ENCODE measurements at places on chromosomes 4 and X.
A peak's percentile ranks its signal among the peaks of the same experiment; 100 is the strongest.

- DNase-seq: no peak
Measured at GRCh38 chrX:8906299-8906938, 105.2 kb upstream of the FAM9A start.

DNA sequence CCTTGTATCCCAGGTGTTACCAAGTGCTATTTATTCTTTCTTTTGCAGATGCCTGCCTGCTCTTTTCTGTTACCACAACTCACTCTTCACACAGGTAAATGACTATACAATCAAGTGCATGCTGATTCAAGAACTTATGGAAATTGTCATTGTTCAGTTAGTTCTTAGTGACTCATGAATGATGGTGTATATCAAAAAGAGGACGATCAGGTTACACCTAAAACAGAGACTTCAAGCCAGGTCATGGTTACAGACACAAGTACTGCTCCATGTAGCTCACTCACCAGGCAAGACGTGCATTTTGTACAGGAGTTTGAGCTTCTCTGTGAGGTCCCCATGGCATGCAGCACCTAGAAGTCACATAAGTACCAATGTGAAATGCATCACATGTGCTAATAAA lies 59.3 kb upstream of the UCP1 start:
- no peak for DNase-seq

DNA sequence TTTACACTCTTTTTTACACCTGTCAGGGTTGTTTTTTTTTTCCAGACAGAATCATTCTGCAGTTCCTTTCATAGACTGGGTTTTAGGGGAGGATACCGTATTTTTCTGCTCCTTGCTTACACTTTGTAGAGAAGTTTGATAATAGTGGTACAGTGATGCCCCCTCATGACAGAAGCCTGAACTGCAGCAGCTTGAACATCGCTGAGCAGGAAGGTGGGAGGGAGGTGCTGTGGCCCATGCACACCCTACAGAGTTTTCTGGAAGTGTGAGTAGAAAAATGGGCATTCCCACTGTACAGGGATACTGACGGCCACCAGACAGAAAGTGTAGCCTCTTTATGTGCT lies 54.5 kb downstream of the RAB40A start:
- DNase-seq: peak; percentile 1

DNA sequence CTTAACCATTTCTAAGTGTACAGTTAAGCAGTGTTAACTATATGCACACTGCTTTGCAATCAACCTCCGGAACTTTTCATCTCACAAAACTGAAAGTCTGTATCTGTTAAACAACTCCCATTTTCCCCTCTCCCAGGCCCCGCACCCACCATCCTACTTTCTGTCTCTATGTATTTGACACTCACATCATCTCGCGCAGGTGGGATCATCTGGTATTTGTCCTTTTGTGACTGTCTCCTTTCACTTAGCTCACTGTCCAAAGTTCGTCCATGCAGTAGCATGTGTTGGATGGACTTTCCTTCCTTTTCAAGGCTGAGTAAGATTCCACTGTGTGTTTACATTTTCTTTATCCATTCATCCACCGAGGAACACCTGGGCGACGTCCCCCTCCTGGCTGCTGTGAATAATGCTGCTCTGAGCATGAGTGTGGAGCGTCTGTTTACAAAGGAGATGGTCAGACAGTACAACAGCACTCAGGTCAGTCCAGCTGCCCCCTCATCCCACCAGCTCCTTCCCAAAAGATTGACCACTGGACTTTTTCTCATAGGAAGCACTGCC lies 39.8 kb downstream of the DCTD start:
- DNase-seq: no peak

DNA sequence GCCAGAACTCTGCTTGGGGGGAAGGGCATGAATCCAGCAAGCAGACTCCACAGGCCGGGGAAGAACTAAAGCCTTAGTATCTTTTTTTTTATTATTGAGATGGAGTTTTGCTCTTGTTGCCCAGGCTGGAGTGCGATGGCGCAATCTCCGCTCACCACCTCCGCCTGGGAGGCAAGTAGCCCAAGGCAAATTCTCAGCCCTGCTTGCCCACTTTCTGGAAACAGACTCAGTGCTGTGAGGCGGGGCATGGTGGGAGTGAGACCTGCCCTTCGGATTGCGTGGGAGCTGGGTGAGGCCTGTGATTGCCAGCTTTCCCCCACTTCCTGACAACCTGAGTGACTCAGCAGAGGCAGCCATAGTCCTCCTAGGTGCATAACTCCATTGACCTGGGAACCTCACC lies 348.8 kb downstream of the GASK1B start:
- DNase-seq: no peak

GRCh38 chr4:72295966-72296557 lies 264.3 kb downstream of the NPFFR2 start:
- DNase-seq: no peak

- DNase-seq: no peak
Measured at GRCh38 chr4:55635741-55636655, at the start of gene NMU. Gene NMU (minus strand): TSS chr4:55636298. CDS start chr4:55636192, 106 bp downstream.

DNA sequence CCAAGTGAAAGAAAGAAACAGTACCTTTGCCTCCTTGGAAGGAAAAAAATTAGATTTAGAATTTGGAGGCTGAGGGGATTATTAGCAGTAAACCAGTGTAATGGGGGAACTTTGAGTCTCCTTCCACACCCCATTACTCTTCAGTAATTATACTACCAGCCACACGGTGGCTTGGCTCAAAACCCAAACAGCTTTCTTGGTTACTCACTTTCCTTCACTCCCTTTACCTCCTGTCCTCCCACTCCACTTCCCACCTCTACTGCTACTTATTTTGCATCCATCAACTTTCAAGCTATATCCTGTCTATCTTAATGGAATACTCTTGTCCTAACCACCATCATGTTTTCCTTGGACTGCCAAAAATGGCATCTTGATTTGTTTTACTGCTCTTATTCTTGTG lies 310.6 kb upstream of the AADAT start:
- DNase-seq: no peak

GRCh38 chrX:22073928-22074327 lies 41.8 kb downstream of the PHEX start:
- no peak for DNase-seq

- DNase-seq: no peak
Measured at GRCh38 chr4:155434366-155434765, 57.6 kb upstream of the MAP9 start.

DNA sequence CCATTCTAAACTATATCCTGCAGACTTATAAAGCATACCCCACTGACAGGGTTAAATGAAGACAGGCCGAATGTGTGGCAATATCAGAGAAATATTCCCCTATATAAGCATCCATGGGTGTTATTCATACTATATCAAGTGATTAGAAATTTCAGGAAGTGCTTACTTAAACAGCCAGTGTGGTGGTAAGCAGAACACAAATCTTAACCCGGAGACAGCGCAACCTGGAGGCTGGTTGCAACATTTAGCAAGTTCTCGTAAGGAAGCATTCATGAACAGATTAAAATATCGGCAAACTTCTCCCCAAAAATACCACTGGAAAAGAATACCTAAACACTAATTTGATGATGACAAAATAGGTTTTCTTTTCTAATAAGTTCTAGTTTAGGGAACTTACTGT lies 261.2 kb downstream of the CBLL2 start:
- no peak for DNase-seq

DNA sequence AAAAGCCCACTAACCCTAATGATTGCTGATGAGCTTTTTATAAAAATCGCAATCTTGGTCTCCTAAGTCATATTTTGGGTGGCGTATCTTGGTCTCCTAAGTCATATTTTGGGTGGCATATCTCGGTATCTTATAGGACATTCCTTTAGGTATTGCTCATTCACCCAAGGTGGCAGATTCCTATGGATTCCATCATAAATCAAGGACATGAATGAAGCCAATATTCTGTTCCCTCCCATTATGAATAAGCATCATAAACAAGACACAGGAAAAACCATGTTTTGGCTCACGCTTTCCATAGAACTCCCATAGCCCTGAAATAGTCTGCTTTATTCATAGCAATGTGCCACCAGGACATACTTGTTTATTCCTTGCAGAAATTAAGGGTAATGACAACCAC lies 95.0 kb upstream of the CD99 start:
- DNase-seq: no peak

- no peak for DNase-seq
Measured at GRCh38 chr4:169248645-169249044, 22.1 kb downstream of the SH3RF1 start.

DNA sequence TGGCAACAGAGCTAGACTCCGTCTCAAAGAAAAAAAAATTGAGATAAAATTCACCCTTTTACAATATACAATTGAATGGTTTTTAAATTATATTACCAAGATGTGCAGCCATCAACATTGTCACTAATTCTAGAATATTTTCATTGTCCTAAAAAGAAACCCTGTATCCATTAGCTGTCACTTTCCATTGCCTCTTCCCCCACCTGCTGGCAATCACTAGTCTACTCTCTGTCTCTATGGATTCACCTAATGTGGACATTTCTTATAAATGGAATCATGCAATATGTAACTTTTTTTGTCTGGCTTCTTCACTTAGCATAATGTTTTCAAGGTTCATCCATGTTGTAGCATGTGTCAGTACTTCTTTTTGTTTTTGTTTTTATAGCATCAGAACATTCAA lies 20.8 kb downstream of the ABHD18 start:
- DNase-seq: no peak

- no peak for DNase-seq
Measured at GRCh38 chr4:139134403-139134802, 42.6 kb downstream of the ELF2 start.

DNA sequence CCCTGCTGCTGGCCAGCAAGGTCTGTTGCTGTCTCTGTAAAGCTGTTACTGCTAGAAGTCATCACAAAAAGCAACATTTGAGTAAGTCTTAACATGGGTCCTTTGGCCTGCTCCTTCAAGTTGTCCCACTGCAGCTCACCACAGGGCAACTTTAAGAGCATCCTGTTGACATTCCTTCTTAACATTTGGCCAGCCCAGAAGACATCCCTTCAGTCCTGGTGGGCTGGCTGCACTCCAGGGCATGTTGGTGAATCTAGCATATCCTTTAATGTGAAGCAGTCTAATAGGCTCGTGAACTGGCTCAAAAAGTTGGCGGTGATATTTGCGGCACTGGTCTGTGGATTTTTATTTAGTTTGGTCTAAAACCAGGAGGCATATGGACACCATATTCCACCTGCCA lies 92.2 kb upstream of the MAML3 start:
- DNase-seq: no peak

- no peak for DNase-seq
Measured at GRCh38 chrX:30085571-30085970, 129.8 kb upstream of the MAGEB2 start.

GRCh38 chrX:130053236-130053635 lies 57.1 kb downstream of the ELF4 start:
- DNase-seq: no peak

DNA sequence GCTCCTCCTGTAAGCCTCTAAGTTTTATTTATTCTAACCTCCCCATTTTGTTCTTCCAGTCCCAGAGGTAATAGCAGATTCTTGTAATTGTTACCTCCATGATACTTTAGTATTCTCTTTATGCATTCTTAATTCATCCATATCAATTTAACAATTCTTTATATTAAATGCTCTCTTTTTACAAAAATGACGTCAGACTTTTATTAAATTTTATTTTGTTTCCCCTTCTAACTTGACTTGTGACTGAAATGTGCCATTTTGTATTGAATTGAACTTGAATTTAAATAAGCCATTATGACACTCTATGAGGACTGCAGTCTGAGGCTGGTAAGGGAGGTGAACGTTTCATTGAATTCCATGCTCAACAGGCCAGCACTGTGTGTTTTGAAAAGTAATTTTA lies 60.0 kb upstream of the NUDT10 start:
- no peak for DNase-seq

GRCh38 chr4:8316911-8317351 lies 47.4 kb downstream of the HTRA3 start:
- no peak for DNase-seq

DNA sequence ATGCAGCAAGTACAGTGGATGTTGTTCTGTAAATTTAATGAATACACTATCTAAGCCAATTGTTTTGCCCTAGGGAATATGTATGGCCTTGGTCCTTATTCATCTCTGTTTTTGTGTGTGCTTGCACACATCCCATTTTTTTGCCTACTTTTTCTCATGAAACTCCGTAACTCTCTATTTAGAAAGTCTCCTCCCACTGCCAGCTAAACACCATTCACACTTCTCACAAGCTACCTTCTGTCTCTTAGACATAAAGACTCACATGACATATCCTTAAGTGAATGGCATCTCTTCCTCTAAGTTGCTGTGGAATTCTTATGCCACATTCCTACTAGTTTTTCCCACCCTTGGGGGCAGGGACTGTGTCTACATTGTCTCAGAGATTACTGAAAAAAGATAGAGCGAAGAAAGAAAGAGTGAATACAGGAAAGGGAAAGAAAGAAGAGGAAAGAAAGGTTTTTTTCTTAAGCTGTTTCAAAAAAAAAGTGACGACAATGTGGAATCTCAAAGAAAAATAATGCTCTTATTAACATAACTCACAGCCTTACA lies 117.5 kb downstream of the ATG4A start:
- DNase-seq: no peak

DNA sequence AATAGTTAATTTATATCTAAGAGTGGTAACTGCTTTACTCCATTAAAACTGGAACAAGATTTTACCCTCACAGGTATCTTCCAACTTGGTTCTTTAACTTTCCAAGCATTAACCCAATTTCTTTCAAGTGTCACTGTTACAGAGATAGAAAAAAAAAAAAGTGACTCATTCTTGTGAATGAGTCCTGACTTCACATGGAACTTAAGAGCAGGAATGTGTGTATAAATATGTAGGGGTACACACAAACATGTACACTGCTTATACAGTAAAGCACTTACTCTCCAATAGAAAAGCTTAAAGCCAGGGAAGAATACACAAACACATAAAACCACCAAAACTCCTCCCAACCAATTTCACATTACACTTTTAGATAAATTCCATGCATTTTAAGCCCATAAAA lies 38.8 kb downstream of the TAPT1 start:
- no peak for DNase-seq

- no peak for DNase-seq
Measured at GRCh38 chr4:52407545-52407944, 251.6 kb downstream of the USP46 start.

- DNase-seq: no peak
Measured at GRCh38 chr4:15649914-15650545, 5.1 kb downstream of the FBXL5 start.

GRCh38 chrX:12080265-12080664 lies 58.0 kb upstream of the FRMPD4 start:
- no peak for DNase-seq

DNA sequence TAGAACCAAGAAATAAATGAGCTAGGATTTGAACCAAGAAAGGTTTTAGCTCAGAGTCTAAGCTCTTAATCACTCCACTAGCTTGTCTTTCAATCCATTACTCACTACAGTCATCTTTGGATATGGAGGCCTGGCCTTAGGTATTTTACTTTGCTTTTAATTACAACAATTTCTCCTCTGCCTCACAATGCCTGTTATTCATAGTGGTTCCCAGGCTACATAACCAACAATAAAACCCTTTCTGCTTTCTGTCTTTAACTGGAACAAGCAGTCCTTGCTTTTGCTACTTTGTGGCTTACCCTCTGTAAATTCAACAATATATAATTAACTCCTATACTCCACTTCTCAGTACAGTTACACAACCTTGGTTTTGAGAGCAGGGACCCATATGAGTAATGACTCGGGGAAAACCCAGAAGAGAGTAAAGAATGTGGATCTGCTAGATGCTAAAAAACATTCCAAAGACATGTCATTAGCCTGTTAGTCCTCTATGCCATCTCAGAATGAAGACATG lies 94.7 kb upstream of the NAP1L5 start:
- no peak for DNase-seq
